Tracheal epithelial cell (primary cell): ENCODE measurements at places on chromosomes 2 and 18. TPM values are rescaled to one million over a fixed set of nuclear protein-coding genes. Genes with fewer than 3 reads are reported as not detected.

The CTLA4 gene
- not detected in 2 replicates for total RNA-seq

The MAPK4 gene
- total RNA-seq = 0.48 TPM in 1 of 2 replicates, not detected in the other

The ARHGAP15 gene
- total RNA-seq = not detected in 2 replicates

The PUS10 gene
- 2.2 and 7.5 TPM in 2 replicates for total RNA-seq

The GTF3C2 gene
- total RNA-seq = 26.0 and 31.3 TPM in 2 replicates

The CHRNG gene
- total RNA-seq = not detected in 2 replicates

The INHBB gene
- total RNA-seq = 0.21 and 0.24 TPM in 2 replicates

The SANBR gene
- 8.5 and 12.8 TPM in 2 replicates for total RNA-seq

The TXNDC9 gene
- 70.8 and 94.2 TPM in 2 replicates for total RNA-seq

The IL37 gene
- not detected in 2 replicates for total RNA-seq

The NEB gene
- 0.21 and 0.48 TPM in 2 replicates for total RNA-seq

The ATP5F1A gene
- 674 and 750 TPM in 2 replicates for total RNA-seq

The TCF7L1 gene
- 0.64 and 1.7 TPM in 2 replicates for total RNA-seq

The EMX1 gene
- under 0.01 TPM in 1 of 2 replicates, not detected in the other for total RNA-seq

The SKOR2 gene
- not detected in 2 replicates for total RNA-seq

The PGAP1 gene
- total RNA-seq = 5.1 and 13.2 TPM in 2 replicates

The FAP gene
- total RNA-seq = 0.85 and 2.7 TPM in 2 replicates

The PLEKHM3 gene
- total RNA-seq = 13.4 and 16.9 TPM in 2 replicates

The ACVR1 gene
- 12.3 and 14.5 TPM in 2 replicates for total RNA-seq

The SESTD1 gene
- total RNA-seq = 10.4 and 14.7 TPM in 2 replicates

The GRB14 gene
- 4.9 and 5.3 TPM in 2 replicates for total RNA-seq
